Mesenchymal stem cell (in vitro differentiated cells and primary cell): ENCODE measurements at places on chromosomes 3 and 15.

DNA sequence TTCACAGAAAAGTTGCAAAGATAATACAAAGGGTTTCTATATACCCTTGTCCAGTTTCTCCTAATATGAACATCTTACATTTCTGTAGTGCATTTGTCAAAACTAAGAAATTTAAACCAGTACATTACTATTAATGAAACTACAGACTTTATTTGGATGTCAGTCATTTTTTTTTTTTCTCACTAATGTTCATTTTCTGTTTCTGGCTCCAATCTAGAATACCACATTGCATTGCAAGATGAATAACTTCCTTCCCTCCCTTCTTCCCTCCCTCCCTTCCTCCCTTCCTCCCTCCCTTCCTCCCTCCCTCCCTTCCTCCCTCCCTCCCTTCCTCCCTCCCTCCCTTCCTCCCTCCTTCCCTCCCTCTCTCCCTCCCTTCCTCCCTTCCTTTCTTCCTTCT lies 509.2 kb upstream of the MCTP2 start:
- DNase-seq, result no peak
- H3K27ac ChIP-seq, result no peak overlapping the region
- no peaks in the 10 kb centered on the region for H3K4me1 ChIP-seq

DNA sequence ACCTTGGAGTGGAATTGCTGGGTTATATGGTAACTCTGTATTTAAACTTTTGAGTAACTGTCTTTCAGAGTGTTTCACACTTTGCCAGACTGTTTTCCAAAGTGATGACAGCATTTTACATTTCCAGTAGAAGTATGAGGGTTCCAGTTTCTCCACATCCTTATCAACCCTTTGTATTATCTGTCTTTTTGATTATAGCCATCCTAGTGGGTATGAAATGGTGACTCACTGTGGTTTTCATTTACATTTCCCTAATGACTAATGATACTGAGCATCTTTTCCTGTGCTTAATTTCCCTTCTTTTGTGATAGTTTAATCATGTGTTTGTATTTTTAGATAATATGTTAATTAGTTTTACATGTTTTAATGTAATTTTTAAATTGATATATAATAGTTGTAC lies 138.1 kb upstream of the DAZL start:
- no peak for DNase-seq
- no peaks in the 10 kb centered on the region for H3K4me1 ChIP-seq
- no peak overlapping the region for H3K27ac ChIP-seq
- H3K4me3 ChIP-seq, result no peak overlapping the region
- H3K36me3 ChIP-seq, result no peaks in the 10 kb centered on the region

- H3K4me1 ChIP-seq, result peaks cover 2% of the 10 kb centered on the region
- H3K27ac ChIP-seq, result peak overlapping the region; percentile 60
- DNase-seq, result no peak
- H3K36me3 ChIP-seq, result peaks cover 9% of the 10 kb centered on the region
- H3K27me3 ChIP-seq, result no peaks in the 10 kb centered on the region
Observed at GRCh38 chr3:114552527-114552812, 258.6 kb downstream of the TIGIT start.

DNA sequence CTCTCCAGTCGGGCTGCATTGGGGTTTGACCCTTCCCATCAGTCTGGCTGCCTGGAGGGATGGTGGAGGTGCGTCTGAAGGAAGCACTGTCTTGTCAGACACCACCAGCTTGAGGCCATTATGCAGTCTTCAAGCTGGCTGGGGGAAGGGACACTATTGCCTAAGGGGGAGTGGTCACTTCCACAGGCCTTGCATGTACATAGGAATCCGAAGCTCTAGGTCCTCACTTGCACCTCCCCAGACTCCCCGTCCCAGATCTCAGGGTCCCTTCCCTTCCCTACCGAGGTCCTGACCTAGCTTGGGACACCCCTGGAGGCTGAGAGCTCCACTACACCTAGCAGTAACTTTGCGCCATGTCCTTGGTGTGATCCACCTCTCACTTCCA lies 48.6 kb upstream of the KLF13 start:
- no peak overlapping the region for H3K27ac ChIP-seq
- H3K4me3 ChIP-seq, result no peak overlapping the region
- no peaks in the 10 kb centered on the region for H3K36me3 ChIP-seq
- H3K27me3 ChIP-seq, result peaks cover 29% of the 10 kb centered on the region
- no peak for DNase-seq

DNA sequence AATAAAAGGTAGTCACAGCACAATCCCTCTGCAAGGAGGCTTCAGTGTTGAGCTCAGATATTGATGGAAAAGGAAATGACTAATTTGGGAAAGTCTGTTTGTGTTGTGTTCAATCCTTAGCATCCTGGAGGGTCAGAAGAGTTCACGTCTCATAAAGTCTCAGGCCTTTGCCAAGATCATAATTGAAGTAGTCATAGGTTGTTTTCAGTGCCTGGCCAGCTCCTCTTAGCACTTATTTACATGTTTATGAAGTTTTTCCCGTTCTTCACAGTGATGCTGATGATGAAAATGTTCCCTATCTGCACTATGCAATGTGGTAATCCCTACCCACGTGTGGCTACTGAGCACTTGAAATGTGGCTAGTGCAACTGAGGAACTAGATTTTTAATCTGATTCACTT lies 61.6 kb upstream of the TGFBR2 start:
- H3K4me1 ChIP-seq, result no peaks in the 10 kb centered on the region
- H3K4me3 ChIP-seq, result no peak overlapping the region
- no peaks in the 10 kb centered on the region for H3K36me3 ChIP-seq
- no peak overlapping the region for H3K27ac ChIP-seq
- peak; percentile 93 for DNase-seq

GRCh38 chr3:66839508-66839907 lies 158.6 kb upstream of the KBTBD8 start:
- no peaks in the 10 kb centered on the region for H3K27me3 ChIP-seq
- H3K36me3 ChIP-seq, result no peaks in the 10 kb centered on the region
- H3K27ac ChIP-seq, result no peak overlapping the region

DNA sequence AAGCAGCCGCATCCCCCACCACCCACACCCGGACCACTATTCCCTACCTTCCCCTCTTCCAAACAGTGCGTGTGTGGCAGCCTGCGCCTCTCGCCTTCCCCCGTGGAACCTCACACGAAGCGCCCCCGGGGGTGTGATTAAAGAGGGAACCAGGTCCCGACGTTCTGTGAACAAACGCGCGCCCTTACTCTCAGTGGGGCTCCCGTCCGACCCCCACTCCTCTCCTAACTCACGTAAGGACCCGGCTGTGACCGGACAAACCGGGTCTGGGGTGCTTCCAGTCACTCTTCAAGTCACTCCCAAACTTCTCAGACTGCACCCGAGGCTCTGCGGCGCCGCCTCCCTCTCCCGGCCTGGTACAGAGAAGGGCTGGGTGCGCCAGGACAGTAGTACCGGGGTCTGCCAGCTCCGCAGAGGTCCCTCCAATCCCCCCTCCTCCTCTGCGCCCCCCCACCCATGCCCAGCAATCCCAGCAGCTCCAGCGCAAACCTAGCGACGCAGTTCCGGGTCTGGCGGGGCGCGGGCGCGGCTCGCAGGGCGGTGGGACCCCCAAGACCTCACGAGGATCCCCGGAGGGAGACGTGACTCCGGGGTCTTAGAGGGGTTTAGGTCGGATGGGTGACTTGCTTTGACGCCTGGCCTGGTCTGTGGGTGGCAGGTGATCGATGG lies 574 bp downstream of the DUOXA1 start:
- DNase-seq, result no peak
- H3K27ac ChIP-seq, result no peak overlapping the region
- peaks cover 15% of the 10 kb centered on the region for H3K4me1 ChIP-seq
- H3K36me3 ChIP-seq, result no peaks in the 10 kb centered on the region

GRCh38 chr3:157098121-157098822 lies 61.7 kb downstream of the CCNL1 start:
- no peak for DNase-seq
- no peak overlapping the region for H3K27ac ChIP-seq
- no peaks in the 10 kb centered on the region for H3K27me3 ChIP-seq
- H3K4me1 ChIP-seq, result peaks cover 4% of the 10 kb centered on the region

- no peaks in the 10 kb centered on the region for H3K27me3 ChIP-seq
- H3K4me1 ChIP-seq, result peaks cover 29% of the 10 kb centered on the region
- peak; percentile 56 for DNase-seq
- peaks cover 3% of the 10 kb centered on the region for H3K36me3 ChIP-seq
Observed at GRCh38 chr3:141330718-141331376, 37.5 kb upstream of the ZBTB38 start.

- no peaks in the 10 kb centered on the region for H3K27me3 ChIP-seq
- H3K4me3 ChIP-seq, result no peak overlapping the region
- H3K36me3 ChIP-seq, result no peaks in the 10 kb centered on the region
- DNase-seq, result no peak
Observed at GRCh38 chr15:62483814-62484213, 318.7 kb upstream of the C2CD4B start.

GRCh38 chr3:124773351-124774326 lies 43.4 kb downstream of the UMPS start:
- H3K36me3 ChIP-seq, result peaks cover 73% of the 10 kb centered on the region

DNA sequence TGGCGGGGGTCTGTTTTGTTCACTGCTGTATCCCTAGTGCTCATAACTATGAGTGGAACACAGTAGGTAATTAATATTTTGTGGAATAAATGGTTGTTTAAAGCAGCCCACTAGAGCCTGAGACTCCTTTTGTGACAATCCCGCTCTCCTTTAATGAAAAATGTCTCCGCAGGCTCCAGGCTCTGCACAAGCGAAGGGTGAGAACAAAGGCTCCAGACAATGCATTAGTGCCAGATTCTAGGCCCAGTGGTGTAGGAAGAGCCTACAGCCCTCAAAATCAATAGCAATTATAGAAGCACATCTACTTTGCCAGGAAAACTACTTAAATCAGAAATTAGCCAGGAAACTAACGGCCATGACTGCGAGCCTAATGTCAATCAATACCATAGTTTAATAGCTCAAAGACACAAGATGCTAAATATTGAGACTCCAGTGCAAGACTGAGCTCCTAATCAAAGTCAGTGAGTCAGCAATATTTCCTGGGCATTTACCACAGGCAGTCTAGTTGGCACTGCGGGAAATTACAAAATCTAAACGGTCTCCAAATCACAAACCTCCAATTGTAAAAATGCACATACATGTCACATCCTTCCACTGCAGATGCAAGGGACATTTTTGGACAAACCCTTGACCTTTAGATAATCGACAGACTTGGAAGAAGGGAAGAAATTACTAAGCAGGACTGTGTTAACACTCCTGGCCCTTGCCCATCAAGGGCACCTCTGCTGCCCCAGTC lies 2.3 kb downstream of the ANXA2 start:
- no peak overlapping the region for H3K4me3 ChIP-seq
- peak overlapping the region; percentile 99 for H3K27ac ChIP-seq
- peaks cover 41% of the 10 kb centered on the region for H3K36me3 ChIP-seq
- DNase-seq, result peak; percentile 26
- peaks cover 19% of the 10 kb centered on the region for H3K4me1 ChIP-seq
- no peaks in the 10 kb centered on the region for H3K27me3 ChIP-seq

- peaks cover 6% of the 10 kb centered on the region for H3K4me1 ChIP-seq
- no peak overlapping the region for H3K27ac ChIP-seq
- H3K27me3 ChIP-seq, result no peaks in the 10 kb centered on the region
- DNase-seq, result peak; percentile 30
- H3K4me3 ChIP-seq, result peak overlapping the region; percentile 12
Observed at GRCh38 chr3:14175383-14176037, 2.9 kb downstream of the XPC start.

GRCh38 chr3:113804661-113805060 lies 33.9 kb upstream of the GRAMD1C start:
- peak overlapping the region; percentile 89 for H3K27ac ChIP-seq
- H3K4me3 ChIP-seq, result no peak overlapping the region
- peaks cover 94% of the 10 kb centered on the region for H3K36me3 ChIP-seq
- H3K27me3 ChIP-seq, result no peaks in the 10 kb centered on the region

GRCh38 chr15:69457304-69458280 lies 5.0 kb downstream of the RPLP1 start:
- no peak overlapping the region for H3K27ac ChIP-seq
- peaks cover 11% of the 10 kb centered on the region for H3K36me3 ChIP-seq
- DNase-seq, result peak; percentile 51
- peaks cover 8% of the 10 kb centered on the region for H3K4me1 ChIP-seq

- H3K4me1 ChIP-seq, result peaks cover 6% of the 10 kb centered on the region
- DNase-seq, result no peak
Observed at GRCh38 chr15:39491886-39492490, 88.9 kb upstream of the THBS1 start.
